ENCODE measurements at places on chromosomes 3 and 15. TPM values are rescaled to one million over a fixed set of nuclear protein-coding genes. Genes with fewer than 3 reads are reported as not detected.

- no peaks in the 10 kb centered on the region for H3K36me3 ChIP-seq
- H3K4me3 ChIP-seq = no peak overlapping the region
Measured at GRCh38 chr3:116388867-116389385, 56.4 kb downstream of the LSAMP start.

DNA sequence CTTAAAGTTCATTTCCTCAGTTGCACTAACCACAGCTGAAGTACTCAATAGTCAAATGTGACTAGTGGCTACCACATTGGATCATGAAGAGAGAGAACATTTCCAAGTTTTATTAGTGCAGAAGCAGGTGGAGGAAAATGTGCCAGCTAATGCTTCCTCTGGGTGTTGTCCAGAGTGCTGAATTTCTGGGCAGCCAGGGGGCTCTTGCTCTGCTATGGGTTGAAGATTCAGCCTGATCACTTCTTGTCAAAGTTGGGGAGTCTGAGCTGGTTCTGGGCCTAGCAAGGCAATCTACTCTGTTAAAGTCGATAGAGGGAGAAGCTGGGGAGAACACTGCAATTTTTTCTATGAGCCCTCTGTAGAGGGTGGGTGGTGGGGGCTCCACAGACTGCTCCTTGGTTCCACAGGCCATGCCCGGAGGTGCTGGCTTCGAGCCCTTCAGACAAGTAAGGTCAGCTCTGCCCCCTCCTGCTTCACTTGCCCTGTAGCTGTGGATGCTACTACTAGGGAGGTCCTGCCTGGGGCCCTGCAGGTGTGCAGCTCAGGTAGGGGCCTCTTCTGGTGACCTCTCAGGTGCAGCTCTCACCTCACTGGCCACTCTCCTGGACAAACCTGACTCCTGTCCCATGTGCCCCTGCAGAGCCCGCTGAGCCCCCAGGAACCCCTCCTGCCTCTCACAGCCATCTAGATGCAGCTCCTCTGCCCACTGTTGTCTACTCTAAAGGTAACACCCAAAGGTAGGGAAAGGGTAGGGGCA lies 8.2 kb downstream of the ALG3 start:
- H3K27me3 ChIP-seq = no peaks in the 10 kb centered on the region
- DNase-seq = no peak
- no peaks in the 10 kb centered on the region for H3K4me1 ChIP-seq
- no peak overlapping the region for H3K4me3 ChIP-seq
- H3K36me3 ChIP-seq = no peaks in the 10 kb centered on the region
- no peak overlapping the region for H3K27ac ChIP-seq

DNA sequence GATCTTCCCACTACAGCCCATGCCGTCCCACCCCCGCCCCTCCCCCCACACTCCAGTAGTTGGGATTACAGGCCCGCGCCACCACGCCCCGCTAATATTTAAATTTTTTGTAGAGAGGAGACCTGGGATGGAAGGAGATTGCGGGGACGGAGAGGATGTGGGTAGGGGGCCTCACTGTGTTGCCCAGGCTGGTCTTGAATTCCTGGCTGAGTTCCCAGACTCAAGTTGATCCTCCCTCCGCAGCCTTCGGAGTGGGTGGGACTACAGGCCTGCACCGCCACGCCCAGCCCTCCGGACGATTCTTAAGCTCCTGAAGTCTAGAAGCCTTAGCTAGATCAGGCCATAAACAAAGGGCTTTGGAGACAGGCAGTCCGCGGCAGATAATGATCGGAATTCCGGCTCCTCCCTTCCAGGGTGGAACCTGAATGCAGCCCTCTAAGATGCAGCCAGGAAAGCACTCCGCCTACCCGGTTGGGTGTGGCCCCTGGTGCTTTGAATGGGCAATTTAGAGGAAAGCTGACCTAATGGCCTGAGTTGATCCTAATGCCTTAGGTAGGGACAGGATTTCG lies at the start of gene DPPA2:
Gene DPPA2, minus strand, starts transcription at position 356 of the 569 bp plus-strand sequence. CDS start 1,975 bp downstream, outside the sequence.
- DNase-seq = no peak
- no peak within 1 kb of the TSS for H3K27ac ChIP-seq
- no peaks in the 10 kb centered on the region for H3K27me3 ChIP-seq

DNA sequence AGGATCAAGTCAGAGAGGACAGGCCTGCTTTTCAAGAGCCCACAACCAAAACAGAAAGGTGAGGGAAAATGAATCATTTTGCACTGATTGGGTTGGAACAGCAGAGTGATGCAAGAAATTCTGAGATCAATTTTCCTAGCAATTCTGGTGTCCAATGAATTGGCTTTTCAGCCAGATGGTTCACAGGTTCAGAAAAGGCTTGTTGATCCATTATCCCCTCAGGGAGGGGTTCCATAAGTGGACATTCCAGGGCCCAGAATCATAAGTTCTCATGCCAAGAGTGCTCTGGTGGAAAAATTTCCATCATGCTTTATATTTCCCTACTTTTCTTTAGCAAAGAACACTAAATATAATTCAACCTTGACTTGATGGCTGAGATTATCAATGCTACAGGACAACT lies 16.2 kb downstream of the RBP2 start:
- H3K27me3 ChIP-seq = no peaks in the 10 kb centered on the region
- no peaks in the 10 kb centered on the region for H3K4me1 ChIP-seq
- H3K4me3 ChIP-seq = no peak overlapping the region
- H3K27ac ChIP-seq = no peak overlapping the region

DNA sequence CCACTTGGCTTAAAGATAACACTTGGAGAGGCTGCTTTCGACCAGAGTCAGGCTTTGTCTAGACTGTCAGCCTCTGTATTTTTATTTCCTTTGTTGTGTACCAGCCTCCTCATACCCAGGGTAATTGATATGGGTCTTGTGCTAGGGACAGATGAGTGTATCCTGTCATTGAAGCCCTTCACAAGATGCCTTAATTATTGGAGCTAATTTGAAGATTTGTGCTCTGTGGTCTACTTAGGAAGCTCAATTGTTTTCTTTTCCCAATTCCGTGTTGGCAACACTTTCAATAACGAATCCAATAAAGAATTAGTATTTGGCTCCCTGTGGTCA lies 60.5 kb upstream of the DPH6 start:
- no peaks in the 10 kb centered on the region for H3K27me3 ChIP-seq
- H3K4me1 ChIP-seq = no peaks in the 10 kb centered on the region
- H3K27ac ChIP-seq = no peak overlapping the region
- DNase-seq = no peak
- H3K36me3 ChIP-seq = no peaks in the 10 kb centered on the region
- H3K4me3 ChIP-seq = no peak overlapping the region

DNA sequence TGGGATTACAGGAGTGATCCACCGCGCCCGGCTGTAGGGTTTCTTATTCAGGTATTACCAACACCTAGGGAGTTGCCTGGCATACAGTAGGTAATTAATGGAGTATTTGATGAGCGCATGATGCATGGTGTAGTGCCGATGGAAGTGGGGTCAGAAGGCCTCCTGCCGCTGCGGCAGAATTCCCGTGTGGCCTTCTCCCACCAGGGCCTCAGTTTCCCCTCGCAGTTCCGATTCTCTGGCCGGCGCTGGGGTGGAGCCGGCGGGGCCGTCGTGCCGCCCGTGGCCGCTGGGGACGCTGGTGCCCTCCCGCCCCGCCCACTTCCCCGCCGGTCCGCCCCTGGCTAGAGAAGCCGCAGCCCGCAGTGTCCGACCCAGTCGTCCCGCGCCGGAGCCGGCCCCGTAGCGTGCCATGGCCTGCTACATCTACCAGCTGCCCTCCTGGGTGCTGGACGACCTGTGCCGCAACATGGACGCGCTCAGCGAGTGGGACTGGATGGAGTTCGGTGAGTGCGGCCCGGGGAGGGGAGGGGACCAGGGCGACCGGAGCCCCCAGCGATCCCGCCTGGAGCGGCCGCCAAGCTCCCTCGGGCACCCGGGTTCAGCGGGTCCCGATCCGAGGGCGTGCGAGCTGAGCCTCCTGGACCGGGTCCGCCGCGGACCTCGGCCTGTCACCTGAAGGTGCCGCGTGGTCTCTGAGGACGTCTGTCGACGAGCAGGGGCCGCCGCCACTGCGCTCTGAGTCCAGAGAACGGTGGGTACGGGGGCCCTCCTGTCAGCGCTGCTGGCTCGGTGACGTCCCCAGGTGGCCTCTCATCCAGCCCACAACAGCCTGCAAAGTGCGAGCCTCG lies at the start of gene IRAK2:
Gene IRAK2, plus strand, starts transcription at position 374 of the 848 bp plus-strand sequence. Its CDS starts 36 bp downstream, at position 410.
- no peaks in the 10 kb centered on the region for H3K27me3 ChIP-seq
- H3K4me3 ChIP-seq = peak within 1 kb of the TSS; percentile 70
- peaks cover 3% of the 10 kb centered on the region for H3K4me1 ChIP-seq
- DNase-seq = peak; percentile 70

ADIPOQ gene
- total RNA-seq = 0.37 TPM

SHQ1 gene
- total RNA-seq = 5.5 TPM

DNA sequence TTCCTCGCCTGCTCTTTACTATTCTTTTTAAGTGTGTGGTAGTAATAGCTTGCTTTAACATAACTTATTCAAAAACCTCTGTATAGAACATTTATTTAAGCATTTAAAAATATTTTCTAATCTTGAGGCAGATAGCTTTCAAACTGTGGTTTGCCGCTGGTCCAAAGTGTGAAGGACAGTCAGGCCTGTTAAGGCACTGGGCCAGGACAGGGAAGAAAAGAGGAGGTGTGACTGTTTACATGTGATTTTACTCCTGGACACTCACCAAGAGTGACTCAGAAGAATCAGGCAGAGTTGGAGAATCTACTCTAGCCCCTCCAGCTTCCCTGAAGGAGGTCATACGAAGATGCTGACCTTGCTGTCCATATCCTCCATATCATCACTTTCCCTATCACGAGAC lies 44.7 kb downstream of the CEP152 start:
- peak; percentile 51 for DNase-seq
- H3K4me1 ChIP-seq = no peaks in the 10 kb centered on the region
- H3K4me3 ChIP-seq = no peak overlapping the region
- peaks cover 6% of the 10 kb centered on the region for H3K36me3 ChIP-seq
- H3K27me3 ChIP-seq = no peaks in the 10 kb centered on the region

DNA sequence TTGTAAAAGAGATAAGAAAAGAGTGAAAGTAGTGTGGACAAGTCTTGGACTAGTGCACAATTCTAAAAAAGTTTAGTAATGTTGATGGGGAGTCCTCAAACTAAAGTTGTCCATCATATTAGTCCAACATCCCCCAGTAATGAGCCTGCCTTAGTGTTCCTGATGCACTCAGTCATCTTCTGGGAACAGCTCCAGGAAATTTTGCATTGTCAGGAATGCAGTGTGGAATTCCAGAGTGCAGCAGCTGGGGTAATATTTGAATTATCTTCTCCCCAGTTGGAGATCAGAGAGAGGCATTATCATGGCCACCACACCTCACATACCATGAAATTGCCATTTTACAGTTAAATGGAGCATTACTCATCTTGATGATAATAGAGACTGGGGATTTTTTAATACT lies 528.8 kb upstream of the NAALADL2 start:
- no peaks in the 10 kb centered on the region for H3K36me3 ChIP-seq
- no peaks in the 10 kb centered on the region for H3K27me3 ChIP-seq
- H3K4me3 ChIP-seq = no peak overlapping the region
- H3K27ac ChIP-seq = no peak overlapping the region

DNA sequence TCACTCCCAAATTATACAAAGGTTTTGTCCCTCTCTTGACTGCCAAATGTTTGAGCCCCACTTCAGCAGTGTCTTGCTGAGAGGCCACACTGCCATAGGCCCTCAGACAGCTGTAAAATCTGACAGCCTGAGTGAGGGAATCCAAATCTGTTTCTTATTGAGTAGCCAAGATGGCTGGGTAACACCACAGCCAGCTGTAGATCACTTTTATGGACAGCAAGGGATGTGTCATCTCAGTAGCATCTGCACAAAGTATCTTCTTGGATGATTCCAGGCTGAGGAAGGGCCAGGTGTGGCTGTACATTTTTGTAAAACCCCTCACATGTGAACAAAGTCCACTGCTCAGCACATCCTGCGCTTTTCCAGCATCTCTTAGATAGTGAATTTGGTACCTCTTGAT lies 237.0 kb upstream of the LRTM1 start:
- H3K27ac ChIP-seq = no peak overlapping the region
- no peaks in the 10 kb centered on the region for H3K36me3 ChIP-seq
- no peak overlapping the region for H3K4me3 ChIP-seq
- H3K27me3 ChIP-seq = no peaks in the 10 kb centered on the region
- H3K4me1 ChIP-seq = no peaks in the 10 kb centered on the region
- no peak for DNase-seq

THSD4 gene
- 16.9 TPM for total RNA-seq

AGTR1 gene
- 0.63 TPM for total RNA-seq

ITIH1 gene
- total RNA-seq = 0.43 TPM

- peak overlapping the region; percentile 67 for H3K27ac ChIP-seq
- H3K27me3 ChIP-seq = no peaks in the 10 kb centered on the region
- no peaks in the 10 kb centered on the region for H3K36me3 ChIP-seq
- H3K4me1 ChIP-seq = peaks cover 23% of the 10 kb centered on the region
Measured at GRCh38 chr3:9915254-9916141, 1.4 kb upstream of the IL17RC start.

DNA sequence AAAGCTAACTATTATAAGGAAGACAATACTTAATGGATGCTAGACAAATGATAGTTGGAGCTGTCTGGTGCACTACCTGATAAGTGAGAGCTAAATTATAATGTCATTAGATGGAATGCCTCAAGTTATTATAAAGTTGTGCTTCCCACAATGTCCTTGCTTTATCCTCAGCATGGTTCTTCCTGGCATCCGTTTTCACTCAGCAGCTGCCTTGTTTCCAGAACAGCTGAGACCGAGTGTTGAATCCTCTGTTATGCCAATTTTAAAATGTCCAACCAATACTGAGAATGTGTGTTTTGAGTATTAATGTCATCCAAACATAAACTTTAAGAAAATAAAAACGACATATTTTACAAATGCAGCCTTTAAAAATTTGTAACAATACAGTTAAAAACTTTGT lies 286.7 kb upstream of the SOX2 start:
- no peaks in the 10 kb centered on the region for H3K27me3 ChIP-seq
- no peak for DNase-seq
- no peaks in the 10 kb centered on the region for H3K4me1 ChIP-seq
- no peaks in the 10 kb centered on the region for H3K36me3 ChIP-seq
- H3K27ac ChIP-seq = no peak overlapping the region

GOLGA8M gene
- total RNA-seq = 1.4 TPM

UBAP1L gene
- 2.3 TPM for total RNA-seq

GRCh38 chr3:65619451-65619881 lies 419.3 kb downstream of the MAGI1 start:
- no peaks in the 10 kb centered on the region for H3K27me3 ChIP-seq
- no peaks in the 10 kb centered on the region for H3K4me1 ChIP-seq
- H3K4me3 ChIP-seq = no peak overlapping the region

DNA sequence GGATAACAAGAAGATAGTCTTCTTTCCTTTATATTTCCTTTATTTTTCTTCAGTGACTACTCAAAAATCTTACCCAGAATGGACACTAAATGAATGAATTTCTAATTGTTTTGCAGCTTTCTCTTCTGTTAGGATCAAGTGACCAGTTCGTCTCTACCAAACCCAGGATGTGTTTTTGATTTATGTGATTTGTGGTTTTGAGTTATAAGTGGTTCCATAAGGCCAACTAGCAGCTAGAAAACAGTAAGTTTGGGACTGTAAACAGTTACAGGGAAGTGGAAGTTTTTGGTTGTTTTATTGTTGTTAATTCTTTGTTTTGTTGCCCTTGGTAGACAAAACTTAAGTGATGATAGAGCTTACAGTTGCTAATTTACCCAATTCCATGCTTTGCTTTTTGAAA lies 456.5 kb downstream of the IL5RA start:
- H3K27me3 ChIP-seq = no peaks in the 10 kb centered on the region
- peaks cover 6% of the 10 kb centered on the region for H3K4me1 ChIP-seq
- no peak for DNase-seq
- H3K4me3 ChIP-seq = no peak overlapping the region
- H3K27ac ChIP-seq = no peak overlapping the region

SERINC4 gene
- total RNA-seq = not detected

- H3K4me1 ChIP-seq = no peaks in the 10 kb centered on the region
- H3K36me3 ChIP-seq = no peaks in the 10 kb centered on the region
Measured at GRCh38 chr15:54424171-54424570, 445.9 kb downstream of the UNC13C start.
